ENCODE measurements at places on chromosomes 2 and 18.

DNA sequence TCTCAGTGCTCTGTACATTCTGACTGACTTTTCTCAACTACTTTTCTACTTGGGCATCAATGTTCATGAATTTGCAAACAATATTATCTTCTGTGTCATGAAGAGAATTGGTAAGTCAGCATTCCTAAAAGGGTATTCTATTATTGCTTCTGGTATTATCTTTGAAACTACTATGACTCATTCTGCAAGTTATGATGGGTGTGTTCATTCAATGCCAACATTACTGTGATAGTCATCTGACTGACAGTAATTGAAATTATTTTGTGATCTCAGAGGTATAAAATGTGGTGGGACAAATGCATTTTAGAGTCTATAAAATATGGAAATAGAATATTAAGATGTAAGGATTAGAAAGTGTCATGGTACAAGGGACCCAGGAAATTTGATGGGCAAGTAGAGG, 736.0 kb upstream of the CELF4 start:
- DNase-seq, result no peak

- no peak for DNase-seq
Observed at GRCh38 chr2:173865971-173866873, 99.0 kb downstream of the SP3 start.

DNA sequence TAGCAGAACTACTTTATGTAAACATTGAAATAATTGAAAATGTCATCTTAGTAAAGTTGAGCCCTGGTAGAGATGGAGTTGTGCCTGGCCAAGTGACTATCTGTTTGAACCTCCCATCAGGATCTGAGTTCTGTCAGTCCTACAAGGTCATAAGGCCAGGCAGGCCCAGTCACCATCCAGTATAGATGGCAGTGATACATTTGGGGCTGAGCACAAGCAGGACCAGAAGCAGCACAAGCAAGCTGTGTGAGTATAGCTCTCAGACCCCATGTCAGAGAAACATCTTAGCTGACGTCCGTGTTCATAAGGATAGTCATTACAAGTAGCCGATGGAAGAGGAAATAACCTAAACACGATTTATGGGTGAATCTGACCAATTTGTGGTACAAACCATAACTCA, 44.5 kb upstream of the RBMS1 start:
- no peak for DNase-seq

- DNase-seq, result no peak
Observed at GRCh38 chr2:165371356-165371755, 98.1 kb upstream of the CSRNP3 start.

DNA sequence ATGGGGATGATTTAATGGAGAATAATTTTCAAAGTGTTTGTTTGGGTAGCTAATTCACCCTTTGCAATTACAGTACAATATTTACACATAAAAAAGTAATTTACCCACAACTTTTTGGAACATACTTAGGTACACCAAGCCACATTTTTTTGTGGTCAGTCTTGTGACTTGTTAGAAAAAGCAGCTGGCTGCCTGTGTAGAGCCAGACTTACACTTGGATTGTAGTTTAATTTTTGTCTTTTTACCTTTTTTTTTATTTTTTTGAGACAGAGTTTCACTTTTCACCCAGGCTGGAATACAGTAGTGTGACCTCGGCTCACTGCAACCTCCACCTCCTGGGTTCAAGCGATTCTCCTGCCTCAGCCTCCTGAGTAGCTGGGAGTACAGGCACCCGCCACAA, 45.4 kb downstream of the RALBP1 start:
- DNase-seq, result no peak

GRCh38 chr2:240397924-240398645, 37.4 kb upstream of the GPC1 start:
- peak; percentile 47 for DNase-seq

DNA sequence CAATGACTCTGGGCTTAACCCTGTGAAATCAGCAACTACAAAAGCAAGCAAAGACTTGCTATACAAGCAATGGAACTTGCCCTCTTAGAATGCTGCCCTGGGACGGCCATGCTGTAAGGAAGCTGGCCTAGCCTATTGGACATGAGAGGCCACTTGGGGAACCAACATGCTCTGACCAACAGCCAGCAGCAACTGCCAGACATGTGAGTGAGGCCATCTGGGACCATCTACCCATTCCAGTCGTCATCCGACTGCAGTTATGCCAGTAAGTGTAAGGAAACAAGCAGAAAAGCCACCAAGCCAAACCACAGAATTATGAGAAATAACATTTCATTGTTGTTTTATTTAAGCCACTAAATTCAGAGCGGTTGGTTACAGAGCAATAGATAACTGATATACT, 40.9 kb downstream of the CLASP1 start:
- DNase-seq, result no peak

- no peak for DNase-seq
Observed at GRCh38 chr2:64586883-64587481, 62.9 kb downstream of the AFTPH start.

GRCh38 chr2:68309426-68309825, 10.3 kb downstream of the CNRIP1 start:
- DNase-seq, result no peak

DNA sequence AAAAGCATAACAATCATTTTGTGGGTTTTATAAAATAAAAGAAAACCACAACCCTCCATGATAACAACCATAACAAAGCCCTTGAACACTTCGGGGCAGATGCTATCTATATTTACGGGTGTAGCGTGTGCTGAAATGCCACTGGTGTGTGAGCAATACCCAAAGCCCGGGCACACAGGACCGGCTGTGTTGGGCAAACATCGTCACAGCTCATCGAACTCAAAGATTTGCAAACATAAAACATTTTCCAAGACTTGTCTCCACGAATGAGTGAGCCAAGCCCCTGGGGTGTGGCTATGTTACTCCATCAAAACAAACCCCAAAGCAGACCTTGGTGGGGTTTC, 290.2 kb downstream of the LPIN1 start:
- no peak for DNase-seq

- no peak for DNase-seq
Observed at GRCh38 chr2:69734035-69734611, 7.8 kb upstream of the ANXA4 start.

GRCh38 chr2:65049010-65049639, 7.1 kb upstream of the CEP68 start:
- DNase-seq, result no peak

GRCh38 chr2:184566716-184567115, 31.6 kb upstream of the ZNF804A start:
- no peak for DNase-seq

- no peak for DNase-seq
Observed at GRCh38 chr2:219476652-219477151, 22.0 kb upstream of the GMPPA start.

DNA sequence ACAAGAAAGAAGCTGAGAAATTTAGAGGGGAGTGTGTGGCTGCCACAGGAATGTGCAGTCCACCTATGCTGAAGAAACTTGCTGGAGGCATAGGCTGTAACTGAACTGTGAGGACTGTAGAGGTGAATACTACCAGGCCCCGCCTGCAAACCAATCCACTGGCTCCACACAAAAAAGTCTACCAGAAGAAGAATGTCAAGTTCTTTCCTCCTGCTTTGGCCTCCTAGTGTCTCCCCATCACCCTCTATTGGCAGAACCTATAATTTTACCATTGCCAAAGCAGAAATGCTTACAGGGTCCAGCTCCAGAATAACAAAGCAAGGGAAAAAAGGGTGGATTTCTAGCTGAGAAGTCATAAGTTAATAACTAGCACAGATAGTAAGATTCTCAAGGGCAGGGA, 5.9 kb upstream of the ATP5MC3 start:
- DNase-seq, result no peak

- no peak for DNase-seq
Observed at GRCh38 chr18:37275237-37275741, 290.3 kb downstream of the CELF4 start.

DNA sequence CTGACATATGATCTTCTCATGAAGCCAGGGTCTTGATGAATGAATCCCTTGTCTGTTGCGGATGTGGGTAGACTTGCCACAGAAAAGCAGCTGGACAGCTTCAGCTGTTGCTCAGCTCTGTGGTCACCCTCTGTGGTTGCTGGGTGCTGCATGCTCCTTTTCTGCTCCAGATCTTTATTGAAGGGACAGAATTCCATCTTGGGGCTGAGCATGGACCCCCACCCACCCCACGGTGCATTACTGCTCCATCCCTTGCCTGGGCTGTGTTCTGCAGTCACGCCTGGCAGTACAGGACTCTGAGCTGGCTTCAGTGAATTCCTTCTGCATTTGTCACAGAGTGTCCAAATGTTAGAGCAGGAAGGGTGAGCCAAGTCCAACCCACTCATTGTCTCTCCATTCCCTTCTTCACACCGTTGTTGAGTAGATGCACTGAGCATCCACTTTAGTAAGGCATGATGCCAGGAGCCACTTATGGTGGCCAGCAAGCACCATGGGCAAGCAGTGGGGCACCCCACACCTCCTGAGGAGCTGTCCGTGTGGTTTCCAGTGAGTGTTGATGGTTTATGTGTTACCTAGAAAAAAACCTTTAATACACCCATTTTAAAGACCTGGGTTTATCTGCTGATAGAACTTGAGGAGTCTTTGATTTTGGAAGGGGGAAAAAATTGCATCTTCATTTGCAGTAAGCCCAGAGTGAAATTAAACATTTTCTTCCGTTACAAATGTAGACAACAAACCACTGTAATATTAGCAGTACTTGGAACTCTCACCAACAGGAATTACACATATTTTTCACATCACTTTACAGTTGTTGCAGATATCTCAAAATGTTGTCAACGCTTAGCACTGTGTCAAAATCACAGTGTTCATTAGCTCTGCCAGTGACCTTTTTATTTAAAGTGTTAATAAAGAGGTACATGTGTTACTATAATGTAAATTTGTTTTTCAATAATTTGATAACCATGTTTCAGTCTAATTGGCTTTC, 14.7 kb upstream of the ITGB6 start:
- no peak for DNase-seq

DNA sequence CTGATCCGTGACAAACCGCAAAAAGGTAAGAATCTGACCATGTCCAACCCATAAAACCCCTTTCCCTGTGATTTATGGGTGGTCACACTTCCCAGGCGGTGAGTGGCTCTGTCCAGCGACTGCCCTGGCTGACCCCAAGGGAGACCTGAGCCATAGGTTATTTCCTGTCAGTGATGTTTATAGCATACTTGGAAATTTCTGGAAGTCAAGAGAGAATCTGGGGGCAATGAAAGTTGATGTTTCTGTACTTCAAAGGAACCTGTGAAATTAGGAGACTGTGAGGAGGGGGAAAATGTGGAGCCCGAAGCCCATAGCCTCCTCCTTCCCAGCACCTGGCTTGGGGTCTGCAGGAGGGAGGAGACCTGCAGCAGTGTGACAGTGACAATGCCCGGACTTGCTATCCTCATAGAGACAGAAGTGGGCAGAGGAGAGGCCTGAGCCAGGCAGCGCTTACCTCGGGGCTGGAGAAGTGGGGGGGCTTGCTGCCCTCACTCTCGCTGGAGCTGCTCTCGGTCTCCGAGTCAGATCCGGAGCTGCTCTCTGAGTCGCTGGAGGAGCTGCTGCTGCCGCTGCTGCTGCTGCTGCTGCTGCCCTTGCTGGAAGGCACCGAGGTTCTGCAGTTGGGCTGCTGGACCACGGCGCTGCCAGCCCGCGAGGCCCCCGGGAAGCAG, 111.3 kb upstream of the REV1 start:
- DNase-seq, result no peak

DNA sequence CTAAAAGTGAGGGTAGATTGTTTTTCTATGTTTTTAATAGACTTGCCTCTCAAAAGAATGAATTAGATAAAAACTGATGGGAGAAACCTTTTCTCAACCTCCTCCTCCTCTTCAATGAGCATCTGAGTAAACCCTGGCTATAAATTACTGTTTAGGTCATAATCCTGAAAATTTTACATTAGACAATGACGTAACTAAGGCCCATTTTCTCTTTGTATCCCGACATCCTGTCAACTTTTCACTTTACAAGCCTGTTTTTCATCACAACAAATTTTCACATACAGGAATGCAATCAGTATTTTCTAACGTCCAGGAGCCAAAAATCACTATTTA, 1.3 kb downstream of the SPIRE1 start:
- DNase-seq, result no peak

- DNase-seq, result no peak
Observed at GRCh38 chr18:41860987-41861386, 94.0 kb upstream of the PIK3C3 start.

DNA sequence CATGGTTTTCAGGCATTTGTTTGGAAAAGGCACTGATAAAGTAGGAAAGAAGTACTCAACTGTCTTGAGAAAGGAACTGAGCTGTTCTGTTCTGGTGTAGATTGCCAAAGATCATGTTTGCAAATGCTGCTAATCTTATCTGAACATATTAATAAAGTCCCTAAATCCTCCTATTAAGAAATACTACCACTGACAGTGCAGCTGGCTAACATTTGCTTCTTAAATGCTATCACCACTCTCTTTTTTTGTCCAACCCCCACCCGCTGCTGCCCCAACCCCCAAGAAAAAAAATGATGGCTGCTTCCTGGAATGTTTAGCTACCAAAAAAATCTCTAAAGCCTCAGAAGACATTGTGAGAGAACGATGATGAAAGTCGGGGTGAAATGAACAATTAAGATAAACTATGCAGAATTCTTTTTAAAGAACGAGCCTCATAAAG, 130.7 kb downstream of the CCBE1 start:
- DNase-seq, result no peak

DNA sequence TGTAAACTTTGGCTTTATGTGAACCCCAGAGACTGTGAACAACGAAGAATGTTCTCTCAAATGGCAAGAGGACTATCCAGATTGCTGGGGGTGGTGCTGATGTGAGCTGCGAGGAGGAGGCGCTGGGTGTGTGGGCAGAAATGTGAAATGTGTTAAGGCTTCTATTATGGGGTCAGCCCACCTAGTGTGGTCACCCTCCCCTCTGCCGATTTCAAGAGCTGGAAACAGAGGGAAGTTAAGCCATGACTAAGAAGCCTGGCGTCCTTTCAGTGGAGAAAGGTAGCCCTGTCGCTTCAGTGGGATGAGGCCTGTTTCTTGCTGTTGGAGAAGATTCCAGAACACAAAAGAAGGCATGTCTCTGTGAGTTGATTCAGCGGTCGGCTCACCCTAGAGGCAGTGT, 89.0 kb upstream of the KCTD1 start:
- no peak for DNase-seq

- DNase-seq, result no peak
Observed at GRCh38 chr2:172440795-172441194, 13.4 kb downstream of the ITGA6 start.

DNA sequence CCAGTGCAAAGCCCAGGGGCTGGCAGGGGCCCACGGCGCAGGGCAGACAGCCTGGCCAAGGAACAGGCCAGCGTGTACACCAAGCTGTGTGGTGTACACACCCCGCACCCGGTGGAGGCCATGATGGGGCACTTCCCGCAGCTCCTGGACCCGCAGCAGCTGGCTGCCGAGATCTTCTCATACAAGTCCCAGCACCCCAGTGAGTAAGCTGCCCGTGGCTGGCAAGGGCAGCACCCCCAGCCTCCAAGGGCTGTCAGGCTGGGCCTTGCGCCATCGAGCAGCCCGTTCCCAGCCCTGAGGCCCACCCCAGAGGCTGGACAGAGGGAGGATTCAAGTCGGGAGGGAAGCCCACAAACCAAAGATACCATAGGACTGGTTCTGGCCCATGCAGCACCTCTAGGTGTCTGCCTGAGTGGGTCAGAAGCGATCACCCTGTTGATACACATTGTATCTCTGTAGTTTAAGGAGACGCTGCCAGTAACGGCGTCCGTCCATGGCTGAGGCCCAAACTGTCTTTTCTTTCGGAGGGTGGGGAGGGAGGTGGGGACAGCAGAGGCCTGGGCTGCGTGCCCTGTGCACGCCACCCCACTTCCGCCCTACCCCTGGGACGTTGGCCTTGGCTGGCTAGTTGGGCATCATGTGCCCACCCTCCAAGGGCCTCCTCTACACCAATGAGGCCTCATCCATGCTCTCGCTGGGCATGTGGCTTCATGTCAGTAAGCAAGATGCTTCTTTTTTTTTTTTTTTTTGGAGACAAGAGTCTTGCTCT, 16.8 kb upstream of the MTERF4 start:
- no peak for DNase-seq

Measured in activated effector memory CD4-positive, alpha-beta T cell treated with anti-CD3 and anti-CD28 coated beads, Interleukin-2, amount 50 U/mL, for 16 hours (primary cell).